ENCODE measurements at places on chromosomes 6 and 20.

- DNase-seq = no peak
Measured at GRCh38 chr6:117395164-117395563, 30.6 kb downstream of the ROS1 start.

DNA sequence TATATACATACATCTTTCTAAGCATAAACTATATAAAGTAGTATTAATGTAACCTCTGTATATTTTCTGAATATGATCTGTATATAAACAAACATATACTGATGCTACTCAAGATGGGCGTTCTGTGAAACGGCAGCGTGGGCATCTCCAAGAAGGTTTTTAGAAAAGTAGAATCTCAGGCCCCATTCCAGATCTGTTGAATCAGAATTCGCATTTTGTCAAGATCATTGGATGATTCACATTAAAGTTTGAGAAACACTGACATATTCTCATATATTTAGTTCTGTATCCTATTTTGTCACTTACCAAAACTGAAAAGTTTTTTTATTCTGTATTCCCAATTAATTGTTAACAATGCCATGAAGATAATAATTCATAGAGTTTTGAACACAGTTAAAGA lies 5.5 kb downstream of the C6orf141 start:
- DNase-seq = no peak

GRCh38 chr6:10184371-10185227 lies 230.3 kb downstream of the TFAP2A start:
- no peak for DNase-seq

DNA sequence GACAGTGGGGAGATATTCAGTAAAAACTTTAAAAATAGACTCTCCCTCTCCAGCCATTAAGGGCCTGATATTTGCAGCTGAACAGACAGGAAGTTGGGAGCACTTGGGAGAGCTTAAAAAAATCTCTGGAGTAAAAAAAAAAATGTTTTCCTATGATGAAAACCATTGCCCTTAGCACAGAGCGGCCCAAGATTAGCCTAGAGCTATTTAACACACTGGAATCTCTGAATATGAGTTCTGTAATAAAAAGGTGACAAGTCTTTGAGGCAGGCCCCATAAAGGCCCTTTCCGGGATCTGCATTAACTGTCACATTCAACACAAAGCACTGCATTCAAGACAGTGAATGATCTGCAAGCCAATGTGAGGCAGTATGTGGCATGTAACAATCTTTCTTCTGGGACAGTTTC lies 393.7 kb downstream of the ZFAND3 start:
- no peak for DNase-seq

DNA sequence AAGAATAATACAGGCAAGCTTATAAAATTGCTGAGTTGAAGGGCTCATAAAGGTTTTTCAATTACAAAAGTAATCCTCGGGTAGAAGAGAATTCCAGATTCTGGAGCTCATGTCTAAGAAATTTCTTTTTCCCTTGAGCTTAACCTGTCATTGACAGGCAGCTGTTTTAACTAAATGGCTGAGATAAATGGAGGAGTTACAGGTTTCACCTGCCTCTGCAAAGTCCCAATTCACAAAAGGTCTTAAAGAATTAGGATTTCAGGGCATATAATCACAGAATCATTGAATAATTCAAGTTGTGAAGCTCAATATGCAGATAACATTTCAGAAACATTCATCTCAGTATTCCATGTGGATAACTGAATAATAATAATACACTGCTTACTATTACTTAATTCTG lies 660.1 kb upstream of the NRSN1 start:
- DNase-seq = no peak

GRCh38 chr6:33777398-33778388 lies 11.2 kb downstream of the LEMD2 start:
- DNase-seq = no peak

GRCh38 chr6:47202644-47203205 lies 107.0 kb downstream of the TNFRSF21 start:
- DNase-seq = no peak

GRCh38 chr20:50455656-50456451 lies 54.3 kb upstream of the PTPN1 start:
- no peak for DNase-seq

GRCh38 chr6:48568856-48569255 lies 457.9 kb upstream of the PTCHD4 start:
- DNase-seq = no peak

- DNase-seq = no peak
Measured at GRCh38 chr6:89289710-89290109, 25.4 kb downstream of the GABRR2 start.

- no peak for DNase-seq
Measured at GRCh38 chr6:110097443-110097842, 82.0 kb downstream of the WASF1 start.

DNA sequence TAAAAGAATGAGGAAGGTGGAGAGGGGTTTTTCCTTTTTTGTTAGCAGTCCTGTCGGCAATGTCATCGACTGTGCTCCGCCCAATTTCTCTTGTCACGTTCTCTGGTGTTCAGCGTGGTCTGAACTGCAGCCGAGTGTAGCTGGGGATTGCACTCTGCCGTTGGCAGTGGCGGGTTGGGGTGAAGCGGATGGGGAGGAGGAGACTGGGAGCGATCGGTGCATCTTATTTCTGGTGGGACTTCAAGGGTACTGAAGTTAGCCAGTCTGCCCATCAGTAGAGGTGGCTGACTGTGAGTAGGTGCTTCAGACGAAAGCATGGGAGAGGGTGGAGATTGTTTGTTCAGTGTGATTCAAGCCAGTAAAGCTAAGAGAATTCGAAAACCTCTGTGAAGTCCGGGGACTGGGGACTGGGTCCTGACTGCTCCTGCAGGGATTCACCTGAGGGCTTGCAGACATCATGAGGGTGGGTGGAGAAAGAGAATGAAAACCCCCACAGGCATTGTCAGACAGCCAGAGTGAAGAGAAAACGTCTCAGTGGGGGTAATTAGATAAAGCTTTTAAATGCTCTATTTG lies 5.1 kb downstream of the RREB1 start:
- DNase-seq = no peak

DNA sequence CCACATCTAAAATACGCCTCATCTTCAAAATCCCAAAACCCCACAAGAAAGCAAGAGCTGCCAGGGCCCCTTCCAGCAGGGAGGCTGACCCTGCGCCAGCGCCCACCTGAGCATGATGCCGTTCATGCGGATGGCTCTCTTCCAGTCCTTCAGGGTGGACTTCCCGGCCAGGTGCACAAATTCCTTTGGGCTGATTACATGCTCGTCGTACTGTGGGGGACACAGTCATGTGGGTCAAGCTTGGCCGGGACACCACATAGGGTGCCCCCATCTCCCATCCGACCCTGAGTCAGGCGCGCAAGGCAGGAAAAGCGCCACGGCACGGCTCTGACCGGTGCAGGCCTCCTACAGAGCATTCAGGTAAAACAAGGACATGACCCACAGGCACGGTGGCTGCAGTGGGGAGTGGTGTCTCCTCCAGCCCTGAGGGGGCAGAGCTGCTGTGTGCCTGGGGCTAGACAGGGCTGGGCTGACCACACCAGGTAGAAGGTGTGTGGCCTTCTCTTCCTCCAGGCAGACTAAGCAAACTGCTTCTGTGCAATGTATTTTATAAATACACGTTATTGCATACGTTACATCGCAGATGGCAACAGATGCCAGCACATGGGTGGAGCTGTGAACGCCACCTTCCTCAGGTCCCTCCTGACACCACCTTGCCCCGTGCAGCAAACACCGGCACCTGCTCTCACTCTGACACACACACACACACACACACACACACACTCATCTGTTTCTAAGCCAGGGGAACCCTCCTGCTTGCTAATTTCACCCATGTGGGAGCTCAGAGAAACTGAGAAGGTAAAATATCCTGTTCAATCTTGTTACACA lies 23.8 kb upstream of the HELZ2 start:
- DNase-seq = no peak

GRCh38 chr6:41318261-41318653 lies 17.2 kb upstream of the NCR2 start:
- no peak for DNase-seq

- no peak for DNase-seq
Measured at GRCh38 chr6:37033255-37033654, 27.8 kb downstream of the FGD2 start.

GRCh38 chr6:147167576-147168461 lies 36.4 kb upstream of the STXBP5 start:
- no peak for DNase-seq

GRCh38 chr20:412081-412480 lies 4.0 kb downstream of the RBCK1 start:
- no peak for DNase-seq

DNA sequence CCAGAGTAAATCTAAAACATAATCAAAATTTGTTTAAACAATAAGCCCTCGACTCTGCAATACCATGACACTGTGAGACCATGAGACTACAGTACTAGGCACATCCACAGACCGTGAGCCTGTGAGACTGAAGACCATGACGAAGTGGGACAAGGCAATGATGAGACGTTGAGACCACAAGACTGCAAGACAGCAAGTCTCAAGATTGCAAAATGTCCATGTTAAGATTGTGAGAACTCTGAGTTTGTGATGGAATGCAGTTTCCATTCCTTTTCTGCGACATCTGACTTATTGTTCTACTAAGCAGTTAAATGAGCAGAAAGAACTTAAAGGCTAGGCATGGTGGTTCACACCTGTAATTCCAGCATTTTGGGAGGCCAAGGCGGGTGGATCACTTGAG lies 102.1 kb upstream of the PHACTR1 start:
- DNase-seq = no peak

DNA sequence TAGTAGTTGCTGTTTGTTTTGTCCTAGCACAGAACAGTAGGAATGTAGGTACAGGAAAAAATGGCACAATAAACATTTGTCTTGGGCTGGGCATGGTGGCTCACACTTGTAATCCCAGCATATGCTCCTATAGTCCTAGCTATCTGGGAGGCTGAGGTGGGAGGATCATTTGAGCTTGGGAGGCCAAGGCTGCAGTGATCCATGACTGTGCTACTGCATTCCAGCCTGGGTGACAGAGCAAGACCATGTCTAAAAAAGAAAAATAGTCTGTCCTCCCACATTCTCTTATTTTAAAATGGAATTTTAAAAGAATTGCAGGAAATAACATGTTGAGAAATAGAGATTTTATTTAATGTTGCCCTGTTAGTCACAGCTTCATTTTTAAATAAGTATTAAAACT lies 87.8 kb downstream of the ANKRD6 start:
- DNase-seq = no peak

- DNase-seq = no peak
Measured at GRCh38 chr20:49283703-49284625, 6.1 kb upstream of the ZNFX1 start.

- no peak for DNase-seq
Measured at GRCh38 chr6:490251-491037, 98.9 kb downstream of the IRF4 start.

DNA sequence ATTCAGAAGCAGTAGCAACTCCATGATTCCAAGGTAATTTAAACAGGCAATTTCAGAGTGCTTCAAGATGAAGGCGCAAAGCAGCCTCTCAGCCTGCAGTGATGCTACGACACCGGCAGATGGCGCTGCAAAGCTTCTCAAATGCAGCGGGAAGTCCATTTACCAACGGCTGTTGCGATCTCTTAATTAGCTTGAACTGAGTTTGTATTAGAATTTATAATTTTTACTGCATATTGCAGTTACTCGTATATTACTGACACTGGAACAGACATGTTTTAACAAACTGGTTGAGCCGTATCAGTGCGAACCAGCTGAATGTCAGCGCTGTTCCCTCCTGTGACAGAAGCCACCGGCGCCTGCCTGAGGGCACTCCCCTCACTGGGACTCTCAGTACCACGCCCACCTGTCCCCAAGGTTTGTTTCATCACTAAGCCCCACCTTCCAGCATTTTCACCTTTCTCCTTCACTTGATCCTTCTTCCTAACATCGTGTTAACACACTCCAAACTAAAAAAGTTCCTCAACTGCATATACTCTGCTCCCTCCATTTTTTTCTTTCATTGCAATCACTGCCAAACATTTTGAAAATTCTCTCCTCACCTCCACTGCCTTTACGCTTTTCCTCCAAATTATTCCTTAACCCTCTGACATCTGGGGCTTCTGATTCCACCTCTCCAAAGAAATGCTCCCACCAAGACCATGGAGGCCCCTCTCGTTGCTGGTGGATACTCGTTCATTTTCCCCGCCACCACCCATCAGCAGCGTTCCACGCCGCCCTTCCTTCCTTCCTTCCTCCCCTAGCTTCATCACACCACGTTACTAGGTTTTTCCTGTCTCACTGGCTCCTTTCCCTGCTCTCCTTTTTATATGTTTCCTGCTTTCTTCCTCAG lies 14.5 kb downstream of the GNL1 start:
- no peak for DNase-seq

- DNase-seq = no peak
Measured at GRCh38 chr6:30705620-30706019, 11.5 kb downstream of the MDC1 start.

- no peak for DNase-seq
Measured at GRCh38 chr6:75202676-75203131, 3.1 kb downstream of the COL12A1 start.

DNA sequence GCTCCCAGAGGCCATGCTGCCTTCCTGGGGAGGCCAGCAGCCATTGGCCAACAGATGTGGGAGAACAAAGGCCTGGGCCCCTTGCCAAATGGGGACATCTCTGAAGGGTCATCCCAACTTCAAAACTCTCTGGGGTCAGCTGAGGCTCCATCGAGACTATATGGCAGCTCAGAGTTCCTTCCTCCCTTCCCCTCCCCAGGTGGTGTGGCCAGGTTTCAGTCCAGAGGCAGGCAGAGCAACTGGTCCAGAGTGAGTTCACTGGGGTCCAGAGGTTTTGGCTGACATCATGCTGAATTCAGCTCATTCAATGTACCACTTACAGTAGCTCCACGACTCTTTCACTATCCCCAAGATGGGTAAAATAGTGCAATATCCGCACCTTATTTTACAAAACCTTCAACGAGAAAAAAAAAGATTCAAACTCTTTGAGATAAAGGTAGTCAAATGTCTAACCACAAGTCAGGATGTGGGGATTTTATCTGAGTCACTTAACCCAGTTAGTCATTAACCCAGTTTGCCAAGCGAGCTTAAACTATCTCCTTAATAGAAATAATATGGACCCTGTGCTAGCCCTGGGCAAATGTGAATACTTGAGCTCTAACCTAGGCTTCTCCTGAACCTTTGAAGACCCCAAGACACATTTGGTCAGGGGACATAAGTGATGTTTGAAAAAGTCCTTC lies 108.4 kb upstream of the PLEKHG1 start:
- DNase-seq = no peak

- no peak for DNase-seq
Measured at GRCh38 chr6:129356129-129356528, 353.8 kb downstream of the ARHGAP18 start.

DNA sequence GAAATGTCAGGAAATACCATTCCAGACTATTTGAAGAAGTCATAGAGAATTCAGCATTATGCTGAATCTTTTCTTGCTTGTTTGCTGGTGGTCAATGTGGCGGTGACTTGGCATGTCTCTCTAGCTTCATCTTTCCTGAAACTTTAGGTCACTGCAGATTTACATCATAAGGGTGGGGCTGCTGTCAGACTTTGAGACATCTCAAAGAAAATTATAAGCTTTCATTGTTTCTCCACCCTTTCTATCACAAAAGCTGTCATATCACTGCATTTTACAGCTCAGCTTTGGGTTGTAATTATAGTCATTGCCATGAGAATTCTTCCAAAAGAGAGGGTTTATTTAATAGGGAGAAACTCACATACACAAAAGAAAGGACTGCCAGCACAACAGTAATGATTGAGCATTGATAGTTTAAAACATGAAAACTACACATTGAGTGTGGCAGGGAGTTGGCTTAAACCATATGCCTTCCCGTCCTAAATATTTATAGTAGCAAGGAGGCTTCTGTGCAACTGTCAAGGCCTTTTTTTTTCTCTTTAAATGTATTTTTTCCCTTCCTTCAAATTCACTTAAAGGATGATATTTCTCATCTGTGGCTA lies 44.7 kb upstream of the LRRC1 start:
- no peak for DNase-seq

Data from thoracic aorta (tissue), 2 donors.